Activated CD8-positive, alpha-beta memory T cell treated with anti-CD3 and anti-CD28 coated beads for 1 hour (primary cell): ENCODE measurements at places on chromosomes 2 and 18.

DNA sequence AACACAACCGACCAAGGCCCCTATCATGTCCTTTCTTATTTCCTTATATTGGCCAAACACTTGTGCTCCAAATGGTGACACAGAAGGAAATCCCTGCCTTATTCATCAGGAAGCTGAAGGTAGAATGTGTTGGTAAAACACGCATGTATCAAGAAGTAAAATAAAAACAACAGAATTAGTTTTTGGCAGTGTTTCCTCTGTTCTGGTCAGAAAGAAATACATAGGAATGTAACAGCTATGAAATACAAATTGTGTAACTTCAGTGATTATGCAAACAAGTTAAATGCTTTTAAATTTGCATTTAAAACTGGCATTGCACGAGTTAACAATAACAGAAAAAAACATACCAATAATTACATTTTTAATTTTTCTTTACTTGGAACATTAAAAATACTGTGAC lies 19.3 kb downstream of the ST6GAL2 start:
- DNase-seq: no peak

DNA sequence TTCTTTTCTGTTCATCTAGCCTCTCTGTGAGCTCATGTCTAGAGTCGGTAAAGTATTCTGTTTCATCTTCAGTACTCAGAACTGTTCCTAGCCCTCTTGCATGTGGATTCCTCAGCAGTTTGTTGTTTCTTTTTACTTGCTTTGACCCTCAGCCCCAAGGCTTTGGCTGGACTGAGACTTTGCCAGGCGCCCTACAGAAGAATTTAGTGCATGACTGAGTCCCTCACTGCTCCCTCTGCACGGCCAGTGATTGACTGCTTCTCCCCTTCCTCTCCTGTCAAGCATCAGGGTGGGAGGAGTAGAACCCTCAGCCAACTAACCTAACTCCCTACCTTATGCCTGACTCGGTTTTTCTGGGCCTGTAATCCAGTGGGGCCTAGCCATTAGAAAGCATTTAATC lies 109.8 kb downstream of the ESCO1 start:
- DNase-seq: no peak

DNA sequence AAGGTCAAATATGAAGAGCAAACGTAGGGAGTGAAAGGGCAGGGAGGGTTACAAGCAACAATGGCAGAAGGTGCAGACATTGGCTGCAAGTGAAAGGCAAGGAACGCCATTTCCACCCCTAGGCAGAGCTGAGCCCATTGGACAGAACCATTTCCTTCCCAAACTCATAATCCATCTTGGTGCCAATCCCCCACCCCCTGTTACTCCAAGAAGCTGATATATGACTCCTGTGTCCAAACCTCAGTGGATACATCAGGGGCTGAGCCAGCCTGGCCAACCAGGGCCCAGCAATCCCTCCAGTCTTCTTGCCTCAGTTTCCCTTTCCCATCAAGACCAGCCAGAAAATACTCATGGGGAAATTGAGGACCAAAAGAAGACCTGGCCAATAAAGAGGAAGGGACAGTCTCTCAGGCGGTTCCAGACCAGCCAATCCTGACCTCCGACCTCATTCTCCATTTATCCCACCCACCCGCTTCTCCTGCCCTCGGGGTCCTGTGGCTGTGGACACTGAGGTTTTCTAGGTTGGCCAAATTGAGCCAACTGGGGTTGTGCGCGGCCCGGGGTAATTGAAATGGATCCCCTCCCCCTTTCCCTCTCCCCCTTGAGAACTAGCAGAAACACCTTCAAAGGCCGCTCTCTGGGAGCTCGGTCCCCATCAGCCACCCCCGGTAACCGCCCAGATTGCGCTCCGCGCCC lies 24.8 kb downstream of the TNS1 start:
- no peak for DNase-seq

DNA sequence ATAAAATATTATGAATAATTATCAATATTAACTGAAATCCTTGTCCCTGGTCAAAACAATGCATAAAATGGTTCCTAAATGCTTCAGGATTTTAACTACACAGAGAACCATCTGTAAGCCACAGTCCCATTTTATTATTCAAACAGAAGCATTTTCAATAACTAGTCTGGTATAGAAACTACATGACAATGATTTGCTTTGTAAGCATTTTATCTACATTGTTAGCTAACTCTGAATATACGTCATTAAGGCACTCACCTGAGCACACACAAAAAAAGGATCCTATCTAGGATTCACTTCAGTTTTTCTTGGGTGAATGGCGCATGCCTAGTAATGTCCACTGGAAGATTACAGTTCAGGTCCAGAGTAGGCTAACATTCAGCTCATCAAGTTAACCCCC lies 22.8 kb downstream of the EPB41L3 start:
- DNase-seq: no peak

DNA sequence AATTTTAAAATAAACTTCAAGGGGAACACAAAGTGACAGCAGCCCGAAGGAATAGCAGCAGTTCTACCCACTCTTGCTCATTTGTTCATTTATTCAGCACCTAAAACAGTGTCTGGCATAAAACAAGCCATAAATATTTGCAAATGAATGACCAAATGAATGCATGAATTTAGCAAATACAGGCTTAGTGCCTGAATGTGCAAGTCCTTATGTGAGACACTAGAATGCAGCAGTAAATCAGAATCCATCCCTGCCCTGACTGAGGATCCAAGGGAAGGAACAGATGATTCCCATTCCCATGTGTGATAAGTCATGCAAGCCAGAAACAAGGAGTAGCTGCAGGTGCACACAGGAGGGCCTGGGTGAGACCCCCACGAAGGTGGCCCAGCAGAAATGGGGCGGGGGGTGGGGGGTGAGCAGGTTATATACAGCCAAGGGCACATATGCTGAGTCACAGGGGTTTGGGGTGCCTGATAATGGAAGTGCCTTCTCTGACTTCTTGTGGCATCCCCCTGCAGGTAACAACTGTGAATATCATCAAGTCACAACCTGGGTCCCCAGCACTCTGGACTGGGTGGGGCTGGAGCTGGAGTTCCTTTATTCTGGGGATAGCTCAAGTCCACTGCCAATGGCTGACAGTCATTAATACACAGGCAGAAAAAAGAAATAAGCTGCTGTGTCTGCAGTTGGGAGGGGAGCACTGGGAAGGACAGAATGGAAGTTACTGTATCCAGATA lies 311.9 kb downstream of the TXNL1 start:
- DNase-seq: no peak

GRCh38 chr2:9423922-9424272 lies 443 bp downstream of the CPSF3 start:
- no peak for DNase-seq

DNA sequence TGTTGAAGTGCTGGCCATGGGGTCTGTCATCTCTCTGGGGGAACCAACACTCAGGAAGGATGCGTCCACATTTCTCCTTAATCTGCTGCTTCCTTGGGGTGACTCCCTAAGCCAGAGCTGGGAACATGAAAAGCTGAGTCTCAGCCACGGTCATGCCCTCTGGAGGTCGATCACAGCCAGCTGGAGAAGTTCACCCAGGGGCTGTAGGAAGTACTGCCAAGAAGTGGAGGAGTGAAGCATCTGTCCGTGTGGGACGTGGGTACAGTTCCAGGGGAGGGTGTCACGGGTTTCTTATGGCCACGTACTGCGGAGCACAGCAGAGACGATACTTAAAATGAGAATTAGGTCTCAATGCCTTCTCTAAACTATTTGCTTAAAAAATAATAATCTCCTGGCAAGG lies 42.4 kb upstream of the IGFBP2 start:
- no peak for DNase-seq

GRCh38 chr2:68151037-68151436 lies 6.7 kb upstream of the PNO1 start:
- no peak for DNase-seq

GRCh38 chr2:13018490-13018889 lies 301.8 kb downstream of the TRIB2 start:
- no peak for DNase-seq

DNA sequence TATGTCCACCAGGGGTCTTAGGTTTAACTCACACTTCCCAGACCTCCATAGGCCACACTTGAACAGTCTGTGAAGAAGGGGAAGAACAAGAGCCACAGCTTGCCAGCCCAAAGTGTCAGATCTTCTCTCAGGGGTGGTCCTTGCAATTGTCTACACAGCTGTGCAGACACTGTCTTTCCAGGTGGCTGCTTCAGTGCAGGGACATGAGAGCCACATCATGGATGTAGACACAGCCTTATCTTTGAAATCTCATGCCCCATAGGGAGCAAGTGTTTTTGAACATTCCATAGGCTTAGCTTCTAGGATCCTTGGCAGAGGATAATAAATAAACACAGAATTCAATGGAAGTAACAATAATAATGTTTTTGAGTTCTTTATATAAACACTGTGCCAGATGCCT lies 6.7 kb downstream of the ZNF407 start:
- DNase-seq: no peak

GRCh38 chr2:32683520-32684086 lies 55.8 kb downstream of the TTC27 start:
- DNase-seq: no peak

- no peak for DNase-seq
These were observed 12.8 kb upstream of the SFTPB start for GRCh38 chr2:85680707-85681371.

- DNase-seq: no peak
These were observed 41.2 kb downstream of the RALBP1 start for GRCh38 chr18:9516437-9517064.

DNA sequence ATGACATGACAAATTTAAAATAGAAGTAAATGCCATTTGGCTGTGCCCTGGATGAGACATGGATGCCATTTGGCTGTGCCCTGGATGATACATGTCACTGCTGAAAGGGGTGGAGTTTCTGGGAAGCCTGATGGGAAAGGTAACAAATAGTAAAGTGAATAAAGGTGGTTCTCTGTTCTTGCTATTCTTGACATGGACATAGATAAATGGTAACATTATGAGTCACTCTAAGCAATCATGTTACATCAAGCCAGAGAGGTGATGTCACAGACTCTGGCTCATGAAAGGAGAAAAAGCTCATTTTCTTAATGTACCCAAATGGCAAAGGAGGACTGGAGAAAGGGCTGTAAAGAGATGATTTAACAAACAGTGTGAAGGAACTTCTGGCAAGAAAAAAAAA lies 86.4 kb downstream of the EML6 start:
- DNase-seq: no peak

DNA sequence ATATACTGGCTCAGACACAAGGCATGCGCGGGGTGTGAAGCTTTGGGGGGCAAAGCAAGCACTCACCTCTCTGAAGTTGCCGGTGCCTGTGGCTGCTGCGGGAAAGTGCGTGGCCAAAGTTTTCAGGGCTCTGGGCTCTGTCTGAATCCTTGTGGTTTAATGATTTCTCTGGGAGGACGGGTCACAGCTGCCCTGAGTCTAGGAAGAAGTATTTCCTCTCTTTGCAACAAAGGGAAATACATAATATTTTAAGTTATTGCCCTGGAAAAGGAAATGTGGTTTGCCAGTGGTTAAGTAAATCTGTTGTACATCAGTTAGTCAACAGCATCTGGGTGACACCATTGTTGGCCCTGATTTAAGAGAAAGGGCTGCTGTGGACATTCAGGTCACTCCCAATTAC lies 56.7 kb upstream of the ZDBF2 start:
- no peak for DNase-seq

- DNase-seq: no peak
These were observed 26.8 kb downstream of the BARD1 start for GRCh38 chr2:214782671-214783070.

DNA sequence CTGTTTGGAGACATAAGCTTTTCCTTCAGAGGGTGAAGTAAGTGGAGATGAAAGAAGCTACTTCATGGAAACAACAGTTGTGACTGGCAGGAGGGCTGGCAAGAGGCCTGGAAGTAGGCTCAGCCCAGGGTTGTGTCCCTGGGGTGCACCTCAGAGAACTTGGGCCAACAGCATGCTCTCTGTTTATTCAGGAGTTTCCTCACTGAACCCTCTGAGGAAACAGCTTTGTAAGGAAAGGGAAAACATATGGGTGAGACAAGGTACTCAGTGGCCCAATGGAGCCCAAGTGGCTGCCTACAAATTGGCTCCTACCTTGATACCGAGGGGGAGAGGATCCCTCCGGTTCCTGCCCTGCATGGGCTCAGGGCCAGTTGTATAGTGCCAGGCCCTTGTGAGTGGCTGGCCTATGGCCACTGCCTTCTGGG lies 115.5 kb upstream of the ITGA6 start:
- DNase-seq: no peak

DNA sequence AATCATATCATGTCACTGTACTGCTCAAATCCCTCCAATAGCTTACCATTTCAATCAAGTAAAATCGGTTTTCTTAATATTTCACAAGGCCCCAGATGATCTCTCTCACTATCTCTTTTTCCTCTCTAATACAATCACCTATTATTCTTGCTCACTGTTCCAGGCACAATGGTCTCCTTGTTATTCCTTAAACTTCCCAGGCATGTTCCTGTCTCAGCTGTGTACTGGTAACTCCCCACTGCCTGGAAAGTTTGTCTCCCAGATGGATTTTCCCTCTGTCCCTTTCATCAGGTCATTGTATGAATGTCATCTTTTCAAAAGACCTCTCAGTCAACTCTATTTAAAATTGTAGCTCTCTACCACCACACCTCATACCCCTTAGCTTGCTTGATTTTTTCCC lies 30.7 kb upstream of the FANCL start:
- DNase-seq: no peak

DNA sequence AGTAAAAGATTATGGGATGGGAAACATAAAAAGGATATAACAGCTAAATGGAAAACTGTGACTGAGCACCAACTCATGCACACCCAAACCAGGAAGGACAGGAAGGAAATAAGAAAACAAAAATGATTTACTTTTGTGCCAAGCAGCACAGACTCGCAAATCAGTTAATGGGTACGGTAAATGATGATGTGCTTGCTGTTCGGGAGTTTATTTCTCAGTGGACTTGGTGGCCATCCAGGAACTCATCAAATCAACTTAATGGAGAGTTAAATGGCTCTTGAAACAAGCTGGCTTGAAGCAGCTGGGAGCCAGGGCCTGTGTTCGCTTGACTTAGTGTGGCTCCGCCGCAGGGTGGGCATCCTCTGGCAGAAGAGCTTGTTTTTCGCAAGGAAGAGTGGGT lies 36.2 kb downstream of the MTCL1 start:
- no peak for DNase-seq
